Activated naive CD4-positive, alpha-beta T cell (primary cell): ENCODE measurements at places on chromosomes 6 and 20.

DNA sequence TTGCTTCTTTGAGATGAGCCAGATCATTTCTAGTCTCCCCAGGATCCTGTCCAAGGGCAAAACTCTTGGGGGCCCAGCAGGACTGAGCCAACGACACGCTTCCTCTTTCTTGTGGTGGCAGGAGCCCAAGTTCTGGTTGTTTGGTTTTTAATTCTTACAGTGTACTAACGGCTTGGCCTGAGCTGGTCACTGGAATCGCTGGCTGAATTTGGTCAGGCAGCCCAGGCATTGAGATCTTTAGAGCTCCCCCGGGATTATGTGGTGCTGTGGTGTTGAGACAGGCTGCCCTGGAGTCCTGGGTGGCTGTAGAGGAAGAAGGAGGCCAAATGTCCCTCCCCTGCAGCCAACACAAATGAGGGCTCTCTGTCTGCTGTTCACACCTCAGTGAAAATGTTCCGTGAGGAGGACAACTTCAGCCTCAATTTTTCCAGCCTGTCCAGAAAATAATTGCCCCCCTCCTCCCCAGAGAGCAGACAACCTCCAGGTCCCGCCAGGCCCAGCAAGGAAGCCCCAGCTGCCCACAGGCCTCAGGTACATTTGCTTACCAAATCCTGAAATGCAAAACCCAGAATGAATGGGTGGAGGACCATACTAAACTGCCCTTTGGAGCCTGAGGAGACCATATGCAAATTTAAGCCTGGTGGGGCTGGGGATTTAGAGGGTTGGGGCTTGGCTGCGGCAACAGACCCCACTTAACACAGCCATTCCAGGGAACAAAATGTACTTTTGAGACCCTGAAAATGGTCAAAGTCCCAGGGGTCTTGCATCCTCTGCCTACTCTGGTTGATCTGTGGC is 23.6 kb downstream of the BNIP5 start:
- DNase-seq = no peak

DNA sequence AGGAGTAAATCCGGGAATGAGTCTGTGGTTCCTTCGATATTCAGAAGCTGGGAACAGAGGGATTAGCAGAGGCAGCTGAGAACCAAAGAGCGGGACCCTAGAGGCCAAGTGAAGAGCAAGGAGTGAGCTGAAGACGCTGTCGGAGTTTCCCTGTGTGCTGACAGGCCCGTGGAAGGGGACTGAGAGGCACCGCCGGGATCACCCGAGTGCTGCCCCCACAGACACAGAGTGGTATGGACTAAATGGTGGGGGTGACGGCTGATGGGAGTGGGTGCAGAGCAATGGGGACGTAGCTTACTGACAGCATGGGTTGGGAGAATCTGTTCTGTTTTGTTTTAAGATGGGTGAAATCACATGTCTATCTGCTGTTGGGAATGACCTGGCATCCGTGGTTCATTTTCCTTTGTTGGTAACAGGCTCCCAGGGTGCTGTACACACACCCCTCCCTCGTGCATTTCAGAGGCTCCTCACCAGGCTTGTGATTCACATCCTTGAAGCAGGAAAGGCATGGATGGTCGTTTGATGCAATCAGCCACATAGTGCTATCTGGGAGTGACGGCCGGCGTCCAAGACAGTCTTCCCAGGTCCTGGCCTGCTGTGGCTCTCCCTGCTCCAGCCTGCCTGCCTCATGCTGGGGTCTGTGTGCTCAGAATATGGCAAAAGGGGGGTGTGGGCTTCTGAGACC is 97.4 kb downstream of the THBS2 start:
- DNase-seq = no peak

GRCh38 chr6:149563203-149563927 is 2.8 kb upstream of the GINM1 start:
- no peak for DNase-seq

- no peak for DNase-seq
Measured at GRCh38 chr20:1417790-1418189, 24.9 kb upstream of the FKBP1A start.

DNA sequence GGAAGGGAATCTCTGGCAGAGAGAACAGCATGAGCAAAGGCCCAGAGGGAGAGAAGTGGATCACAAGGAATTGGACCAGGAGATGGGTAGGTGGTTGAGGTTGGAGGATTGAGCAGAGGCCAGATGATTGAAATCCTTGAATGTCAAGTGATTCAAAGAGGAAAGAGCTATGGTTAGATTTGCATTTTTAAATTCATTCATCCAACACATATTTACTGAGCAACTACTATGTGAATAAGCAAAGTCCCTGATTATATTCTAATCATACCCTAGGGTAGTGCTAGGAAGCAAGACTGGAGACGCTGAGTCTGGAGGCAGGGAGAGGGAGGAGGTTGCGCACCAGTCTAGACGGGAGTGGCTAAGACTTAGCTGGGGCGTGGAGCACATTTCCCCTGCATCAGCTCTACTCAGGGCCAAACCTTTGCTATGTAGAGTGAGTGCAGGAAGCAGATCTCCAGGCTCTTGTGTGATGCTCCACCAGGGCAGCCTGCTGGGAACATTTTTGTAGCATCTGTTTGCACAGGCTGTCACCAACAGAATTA is 40.2 kb downstream of the EYA2 start:
- DNase-seq = no peak

DNA sequence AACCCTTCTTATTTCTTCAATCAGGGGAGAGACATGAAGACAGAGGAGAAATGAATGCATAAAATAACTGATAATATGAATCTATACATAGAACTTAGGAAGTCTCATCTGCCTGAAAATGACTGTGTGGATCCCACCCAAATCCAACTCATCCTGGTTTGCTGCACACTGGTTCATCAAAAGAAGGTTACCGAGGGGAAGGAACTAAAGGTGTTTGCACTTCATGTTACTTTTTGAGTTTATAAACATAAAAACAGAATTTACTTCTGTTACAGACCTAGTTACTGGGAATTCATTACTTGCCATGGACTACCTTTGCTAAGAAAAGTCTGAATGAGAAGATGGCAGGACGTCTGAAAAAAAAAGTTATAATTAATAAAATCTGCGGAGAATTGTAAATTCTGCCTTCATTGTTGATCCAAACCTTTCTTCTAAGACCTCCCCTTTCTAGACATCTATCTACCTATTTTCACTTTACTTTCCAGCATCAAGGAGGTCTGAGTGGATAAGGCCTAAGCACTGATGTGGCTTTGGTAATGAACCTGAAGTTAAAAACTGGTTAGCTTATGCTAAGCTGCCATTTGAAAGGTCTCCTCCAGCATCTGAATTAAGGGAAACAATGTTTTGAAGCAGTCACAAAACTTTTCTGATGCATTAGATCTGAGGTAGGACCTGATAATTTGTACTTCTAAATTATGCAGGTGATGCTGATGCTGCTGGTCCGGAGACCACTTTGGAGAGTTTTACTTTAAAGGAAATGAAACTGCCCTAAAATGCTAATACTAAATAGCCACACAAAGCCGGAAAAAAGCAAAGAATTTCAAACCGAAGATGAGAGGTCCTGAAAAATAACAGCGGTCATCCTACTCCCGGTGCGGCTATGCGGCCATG is 84.0 kb downstream of the HFE start:
- no peak for DNase-seq

DNA sequence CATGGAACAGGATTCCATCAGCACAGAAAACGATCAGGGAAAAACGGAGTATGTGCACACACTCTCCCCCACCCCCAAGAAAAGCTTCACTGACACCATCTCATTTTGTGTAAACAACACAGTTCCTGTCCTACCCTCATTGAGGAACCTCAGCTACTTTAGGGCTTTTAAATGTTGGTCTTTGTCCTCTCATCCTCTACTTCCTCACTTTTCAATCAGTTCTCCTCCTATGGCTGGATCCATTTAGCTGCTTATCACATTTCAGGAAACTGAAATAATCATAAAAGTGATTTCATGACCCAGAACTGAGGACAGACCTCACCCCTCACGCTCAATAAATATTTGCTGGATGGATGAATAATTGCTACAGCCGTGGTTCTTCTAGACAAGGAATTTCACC is 33.1 kb upstream of the PNRC1 start:
- no peak for DNase-seq

DNA sequence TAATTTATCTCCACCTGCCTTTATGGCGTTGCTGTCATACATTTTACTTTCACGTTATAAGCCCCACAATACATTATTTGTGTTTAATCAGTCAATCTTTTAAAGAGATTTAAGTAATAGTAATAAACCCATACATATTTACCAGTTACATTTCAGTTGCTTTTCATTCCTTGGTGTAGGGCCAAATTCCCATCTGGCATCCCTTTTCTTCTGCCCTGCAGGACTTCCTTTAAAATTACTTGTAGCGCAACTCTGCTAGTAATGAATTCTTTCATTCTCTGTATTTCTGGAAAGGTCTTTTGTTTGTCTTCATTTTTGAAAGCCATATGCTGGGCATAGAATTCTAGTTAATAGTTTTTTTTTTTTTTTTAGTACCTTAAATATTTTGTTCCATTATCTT is 24.9 kb downstream of the ZNF334 start:
- no peak for DNase-seq

DNA sequence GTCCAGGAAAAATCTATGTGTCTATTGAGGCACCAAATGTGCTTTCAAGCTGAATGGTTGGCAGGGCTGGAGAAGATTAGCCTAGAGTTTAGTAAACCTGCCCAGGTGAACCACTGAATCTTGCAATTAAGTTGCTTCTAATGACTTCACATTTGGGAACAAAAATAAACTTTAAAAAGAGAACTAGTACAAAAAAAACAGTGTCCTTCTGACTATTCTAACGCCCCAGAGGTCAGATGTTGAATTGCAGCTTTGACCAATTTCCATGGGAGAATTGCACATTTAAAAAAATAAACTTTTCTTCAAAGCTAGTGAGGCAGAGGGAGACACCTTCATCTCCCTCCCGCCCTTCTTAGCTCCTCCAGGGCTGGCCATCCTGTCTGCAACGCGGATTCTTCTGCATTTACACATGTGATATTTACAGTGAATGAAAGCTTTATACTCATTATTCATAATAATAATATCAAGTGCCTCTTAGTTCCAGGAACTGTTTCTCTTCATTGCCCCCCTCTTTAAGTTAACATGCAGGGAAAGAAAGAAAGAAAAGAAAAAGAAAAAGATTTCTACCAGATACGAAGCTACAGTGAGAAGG is 270.2 kb downstream of the SMOC2 start:
- no peak for DNase-seq

DNA sequence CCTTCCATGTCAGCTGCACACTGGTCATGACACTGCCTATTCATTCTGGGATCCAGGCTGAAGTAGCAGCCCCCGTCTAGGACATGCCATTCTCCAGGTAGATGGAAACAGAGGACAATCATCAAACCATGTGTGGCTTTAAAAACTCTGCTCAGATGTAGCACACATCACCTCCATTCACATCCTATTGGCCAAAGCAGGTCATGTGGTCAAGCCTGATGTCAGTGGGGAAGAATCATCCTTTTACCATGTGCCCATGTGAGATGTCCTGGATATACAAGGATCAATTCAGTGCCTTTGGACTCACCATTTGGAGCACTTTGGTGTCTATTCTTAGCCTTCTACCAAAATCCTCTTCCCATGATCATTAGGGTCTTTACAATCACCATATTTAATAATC is 99.5 kb downstream of the CDC5L start:
- DNase-seq = no peak

DNA sequence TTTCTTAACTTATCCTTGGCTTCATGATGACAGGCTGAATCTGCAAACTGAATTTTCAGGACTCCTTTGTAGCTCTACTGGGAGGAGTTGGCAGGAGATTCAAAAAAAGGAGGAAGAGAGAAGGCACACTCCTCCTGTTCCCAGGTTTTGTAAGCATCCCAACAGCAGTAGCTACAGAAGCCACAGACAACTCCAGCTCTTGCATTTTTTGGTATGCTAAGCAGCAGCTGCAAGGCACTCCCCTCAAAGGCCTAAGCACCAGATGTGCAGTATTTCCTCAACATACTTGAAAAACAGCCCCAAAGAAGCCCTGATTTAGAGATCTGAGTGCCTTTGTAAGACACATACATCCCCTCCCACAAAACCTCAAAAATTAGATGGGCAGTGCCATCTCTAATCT is 328.6 kb upstream of the SYNCRIP start:
- no peak for DNase-seq

DNA sequence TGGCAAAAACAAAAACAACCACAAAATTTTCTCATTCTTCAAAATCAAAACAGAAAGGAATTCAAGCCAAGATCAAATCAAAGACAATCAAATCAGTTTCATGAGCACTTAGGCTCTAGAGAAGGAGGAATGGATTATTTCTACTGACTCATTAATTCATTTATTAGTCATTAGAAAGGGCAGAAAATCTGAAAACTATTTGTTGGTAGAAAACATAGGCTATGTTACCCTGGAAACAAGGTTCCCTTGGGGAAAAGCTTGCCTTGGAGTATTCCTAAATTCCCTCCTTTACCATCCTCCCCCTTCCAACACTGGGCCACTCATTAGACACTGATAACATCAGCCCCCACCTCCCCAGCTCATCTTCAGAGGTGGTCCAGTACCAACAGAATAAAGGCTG is 17.5 kb downstream of the KIF16B start:
- no peak for DNase-seq

DNA sequence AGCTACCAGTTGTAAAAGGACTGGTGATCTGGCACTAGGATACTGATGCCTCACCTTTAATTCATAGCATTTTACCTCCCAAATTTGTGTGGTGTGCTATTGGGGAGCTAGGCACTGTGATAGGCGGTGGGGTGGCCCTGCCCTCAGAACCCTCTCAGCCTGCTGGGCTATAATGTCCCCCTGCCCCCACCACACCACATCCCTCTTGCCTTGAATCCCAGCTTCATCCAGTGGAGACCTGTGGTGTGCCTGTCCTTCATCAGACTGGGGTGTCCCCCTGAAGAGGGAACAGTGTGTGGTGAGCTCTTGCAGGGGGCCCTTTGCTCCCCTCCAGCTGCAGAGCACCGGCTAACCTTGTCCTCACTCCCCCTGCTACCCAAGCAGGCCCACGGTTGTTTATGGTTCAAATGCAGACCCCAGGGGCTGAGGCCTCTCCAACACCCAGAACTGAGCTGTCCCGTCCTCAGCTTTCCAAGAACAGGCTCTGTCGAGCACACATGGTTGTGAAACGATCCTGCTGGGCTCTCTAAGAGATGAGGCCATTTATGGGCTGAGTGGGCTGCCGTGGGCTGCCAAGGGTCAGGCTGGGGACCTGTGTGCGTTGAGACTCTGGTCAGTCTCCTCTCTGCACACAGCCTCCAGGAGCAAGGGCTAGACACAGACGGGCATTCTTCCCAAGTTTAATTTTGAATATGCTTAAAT is 26.9 kb upstream of the VEGFA start:
- DNase-seq = no peak

GRCh38 chr6:53172468-53172803 is 23.8 kb upstream of the GCM1 start:
- no peak for DNase-seq

- DNase-seq = no peak
Measured at GRCh38 chr20:63148696-63149095, 67.2 kb downstream of the YTHDF1 start.
